ENCODE measurements at places on chromosomes 6 and 20.
A peak's percentile ranks its signal among the peaks of the same experiment; 100 is the strongest.

DNA sequence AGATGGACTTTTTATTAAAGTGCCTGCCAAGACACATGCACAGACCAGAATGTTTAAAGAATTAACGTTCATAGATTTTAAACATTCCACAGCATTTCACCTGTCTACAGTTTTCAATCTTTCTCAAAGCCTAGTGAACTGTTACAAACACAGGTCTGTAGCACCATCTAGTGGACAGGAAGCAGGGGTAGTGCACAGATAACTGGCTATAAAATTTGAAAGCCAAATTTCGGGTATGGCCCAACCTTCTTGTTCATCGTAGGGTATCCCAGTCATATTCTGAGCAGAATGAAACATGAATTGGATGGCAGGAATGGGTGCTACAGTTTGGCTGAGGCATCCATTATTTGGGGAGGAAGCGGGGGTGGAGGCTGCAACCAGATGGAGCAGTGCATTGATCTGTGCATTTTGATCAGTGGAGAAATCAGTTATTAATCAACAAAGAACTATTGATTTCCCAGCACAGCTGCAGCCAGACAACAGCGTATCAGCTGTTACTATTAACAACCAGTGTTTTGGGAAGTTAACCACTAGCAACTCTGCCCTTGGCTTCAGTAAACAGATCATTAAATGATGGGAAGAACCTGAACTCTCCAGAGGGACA is 56.1 kb upstream of the B3GAT2 start:
- DNase-seq: no peak

GRCh38 chr20:58470336-58471192 is 44.6 kb downstream of the APCDD1L start:
- no peak for DNase-seq

DNA sequence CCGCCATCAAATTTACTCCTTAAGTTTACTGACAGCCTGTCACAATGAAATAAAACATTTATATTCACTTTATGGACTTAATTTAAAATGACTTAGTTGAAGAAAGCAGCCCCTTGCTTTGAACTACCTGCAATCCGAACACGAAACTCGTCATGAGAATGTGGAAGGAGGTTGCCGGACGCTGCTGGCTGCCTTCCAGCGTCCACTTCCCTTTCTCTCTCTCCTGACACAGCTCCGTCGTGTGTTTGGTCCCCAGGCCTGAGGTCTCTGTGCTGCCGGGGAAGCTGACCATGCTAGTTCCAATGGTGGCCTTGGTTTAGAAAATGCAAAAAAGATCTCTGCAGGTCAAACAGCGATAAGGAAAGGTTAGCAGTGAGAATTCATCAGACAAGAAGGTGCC is 519.7 kb downstream of the CDH26 start:
- no peak for DNase-seq

DNA sequence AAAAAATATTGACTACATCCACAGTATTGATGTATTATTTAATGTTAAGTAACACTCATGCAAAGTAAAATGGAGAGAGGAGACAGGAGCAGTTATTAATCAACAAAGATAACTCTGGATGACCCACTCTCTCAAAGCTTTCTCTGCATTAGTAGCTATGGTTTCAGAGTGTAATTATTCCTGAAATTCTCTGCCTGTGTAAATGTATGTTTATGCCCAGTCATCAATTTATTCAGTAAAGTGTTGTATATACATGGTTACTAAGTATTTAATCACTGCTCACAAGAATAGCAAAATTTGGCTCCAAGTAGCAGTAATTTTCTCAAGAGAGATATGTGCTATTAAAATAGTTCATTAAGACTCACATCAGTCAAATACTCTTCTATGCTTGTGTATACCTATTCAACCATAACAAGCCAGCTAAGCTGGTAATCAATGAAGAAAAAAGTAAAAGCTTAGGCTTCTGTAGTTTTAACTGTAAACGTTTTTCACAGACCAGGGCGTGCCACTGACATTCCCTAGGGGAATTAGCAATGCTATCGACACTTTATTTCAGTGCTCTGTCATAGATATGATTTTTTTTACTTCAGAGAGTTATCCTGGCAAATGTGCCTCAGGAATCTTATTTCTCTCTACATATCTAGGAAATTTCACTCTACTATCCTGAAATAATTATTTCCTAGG is 54.0 kb upstream of the RAB32 start:
- DNase-seq: no peak

DNA sequence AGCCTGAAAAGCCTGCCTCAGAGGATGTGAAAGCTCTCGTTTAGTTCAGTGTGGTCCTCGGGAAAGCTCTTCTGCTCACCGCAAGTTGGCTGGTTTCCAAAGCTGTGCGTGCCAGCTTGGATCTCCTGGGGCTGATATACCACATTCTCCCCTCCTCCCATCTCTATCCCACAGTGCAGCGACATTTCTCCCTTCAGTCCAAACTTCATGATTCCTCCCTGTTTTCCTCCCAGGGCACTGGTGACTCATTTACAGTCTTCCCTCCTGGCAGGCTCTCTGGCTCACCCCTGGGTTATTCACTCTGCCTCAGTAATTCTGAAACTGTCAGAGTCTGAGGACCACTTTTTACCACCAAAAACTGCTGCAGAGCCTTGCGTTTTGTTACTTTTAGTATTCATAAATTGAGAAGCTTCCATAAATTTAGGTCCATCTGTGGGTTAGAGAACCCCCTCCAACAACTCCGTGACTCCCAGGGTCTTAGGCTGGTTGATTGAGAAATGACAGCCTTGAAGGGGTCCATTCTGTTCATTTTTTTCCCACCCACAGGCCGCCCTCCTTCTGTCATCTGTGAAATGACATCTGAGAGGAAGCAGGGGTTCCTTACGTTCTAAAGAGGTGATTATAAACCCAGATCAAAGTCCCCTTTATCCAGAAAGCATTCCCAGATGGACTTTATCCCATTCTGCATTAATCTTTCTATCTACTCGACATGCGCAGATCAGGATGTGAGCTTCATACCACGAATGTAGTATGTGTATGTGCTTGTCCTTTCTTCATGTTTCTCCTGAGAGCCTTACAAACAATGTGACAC is 6.1 kb downstream of the TRIM10 start:
- no peak for DNase-seq

- DNase-seq: no peak
Measured at GRCh38 chr20:19129306-19129705, 83.1 kb upstream of the SLC24A3 start.

DNA sequence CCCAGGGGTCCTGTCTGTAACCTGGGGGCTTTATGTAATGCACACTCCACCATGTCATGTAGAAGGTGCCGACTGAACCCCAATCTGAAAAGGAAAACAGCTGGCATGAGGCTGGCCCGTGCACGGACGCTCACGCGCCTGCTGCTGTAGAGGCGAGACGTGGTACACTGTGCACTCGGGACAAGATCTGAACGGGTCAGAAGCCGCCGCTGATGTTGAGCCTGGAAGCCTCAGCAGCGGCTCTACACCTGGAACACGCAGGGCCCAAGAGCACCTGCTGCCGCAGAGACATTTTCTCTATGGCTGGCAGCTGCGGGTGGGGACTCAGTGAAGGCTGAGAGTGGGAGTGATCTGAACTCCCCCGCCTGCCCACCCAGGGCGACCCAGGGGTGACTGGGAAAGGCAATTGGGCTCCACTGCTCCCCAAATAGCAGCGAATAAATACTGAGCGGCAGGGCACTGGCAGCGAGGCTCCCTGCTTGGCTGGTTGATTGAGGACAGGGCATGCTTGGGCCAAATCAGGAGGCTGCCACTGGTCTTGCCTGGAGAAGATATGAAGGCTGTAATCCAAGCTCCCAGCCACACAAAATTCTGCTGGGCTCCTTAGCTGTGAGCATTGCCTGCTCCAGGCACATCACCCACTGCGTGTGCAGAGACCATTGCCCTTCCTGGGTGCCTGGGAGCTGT is 2.5 kb upstream of the OGFR start:
- DNase-seq: no peak

- DNase-seq: no peak
Measured at GRCh38 chr20:25148982-25149846, 46.3 kb upstream of the ENTPD6 start.

DNA sequence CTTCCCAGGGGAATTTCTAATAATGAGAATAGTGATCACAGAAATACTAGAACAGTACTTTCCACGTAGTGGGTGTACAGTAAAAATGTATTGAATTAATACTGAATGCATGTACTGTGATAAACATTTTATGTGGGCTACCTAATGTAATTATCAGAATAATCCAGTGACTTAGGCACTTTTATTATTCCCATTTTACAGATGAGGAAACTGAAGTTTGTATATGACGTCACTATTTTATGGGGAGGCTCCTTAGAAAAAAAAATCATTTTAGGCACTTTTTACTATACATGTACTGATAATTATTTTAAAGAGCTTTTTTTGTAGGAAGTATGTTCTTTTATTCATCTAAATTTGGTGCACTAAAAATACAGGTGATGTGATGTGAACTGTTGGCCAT is 275.6 kb upstream of the TAB2 start:
- no peak for DNase-seq

GRCh38 chr6:24054388-24054787 is 71.6 kb upstream of the NRSN1 start:
- DNase-seq: no peak

DNA sequence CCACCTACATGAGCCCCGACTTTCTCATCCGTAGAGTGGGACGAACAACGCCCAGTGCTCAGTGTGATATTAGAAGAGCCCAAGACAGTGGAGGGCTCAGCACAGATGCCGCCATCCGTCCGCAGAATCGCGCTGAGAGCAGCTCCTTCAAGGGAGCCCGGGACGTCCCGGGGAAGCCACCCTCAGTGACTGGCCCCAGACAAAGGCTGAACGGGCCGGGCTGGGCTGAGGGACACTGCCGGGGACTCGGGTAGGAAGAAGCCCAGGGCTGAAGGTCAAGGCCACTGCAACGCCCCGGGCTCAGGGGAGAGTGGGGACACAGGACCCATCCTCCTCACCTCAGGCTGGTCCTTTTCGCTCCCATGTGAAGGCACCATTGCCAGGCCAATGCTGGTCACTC is 12.8 kb upstream of the CHRNA4 start:
- no peak for DNase-seq

DNA sequence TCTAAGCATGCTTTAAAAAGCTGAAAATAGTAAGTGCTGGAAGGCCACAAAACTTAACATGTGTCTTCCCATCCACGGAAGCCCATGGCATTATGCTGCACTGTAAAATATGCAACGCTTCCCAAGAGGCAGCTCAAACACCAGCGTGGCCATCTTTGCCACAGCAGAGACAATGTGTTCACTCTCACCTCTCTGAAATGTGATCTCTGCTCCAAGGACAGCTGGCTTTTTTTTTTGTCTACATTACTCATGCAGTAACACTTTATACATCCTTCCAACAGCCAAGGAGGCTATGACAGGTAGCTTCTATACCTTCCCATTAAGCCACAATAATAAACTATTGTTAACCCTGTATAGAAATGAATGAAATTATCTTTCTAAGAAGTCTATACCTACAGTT is 49.2 kb downstream of the BLOC1S5 start:
- DNase-seq: no peak

DNA sequence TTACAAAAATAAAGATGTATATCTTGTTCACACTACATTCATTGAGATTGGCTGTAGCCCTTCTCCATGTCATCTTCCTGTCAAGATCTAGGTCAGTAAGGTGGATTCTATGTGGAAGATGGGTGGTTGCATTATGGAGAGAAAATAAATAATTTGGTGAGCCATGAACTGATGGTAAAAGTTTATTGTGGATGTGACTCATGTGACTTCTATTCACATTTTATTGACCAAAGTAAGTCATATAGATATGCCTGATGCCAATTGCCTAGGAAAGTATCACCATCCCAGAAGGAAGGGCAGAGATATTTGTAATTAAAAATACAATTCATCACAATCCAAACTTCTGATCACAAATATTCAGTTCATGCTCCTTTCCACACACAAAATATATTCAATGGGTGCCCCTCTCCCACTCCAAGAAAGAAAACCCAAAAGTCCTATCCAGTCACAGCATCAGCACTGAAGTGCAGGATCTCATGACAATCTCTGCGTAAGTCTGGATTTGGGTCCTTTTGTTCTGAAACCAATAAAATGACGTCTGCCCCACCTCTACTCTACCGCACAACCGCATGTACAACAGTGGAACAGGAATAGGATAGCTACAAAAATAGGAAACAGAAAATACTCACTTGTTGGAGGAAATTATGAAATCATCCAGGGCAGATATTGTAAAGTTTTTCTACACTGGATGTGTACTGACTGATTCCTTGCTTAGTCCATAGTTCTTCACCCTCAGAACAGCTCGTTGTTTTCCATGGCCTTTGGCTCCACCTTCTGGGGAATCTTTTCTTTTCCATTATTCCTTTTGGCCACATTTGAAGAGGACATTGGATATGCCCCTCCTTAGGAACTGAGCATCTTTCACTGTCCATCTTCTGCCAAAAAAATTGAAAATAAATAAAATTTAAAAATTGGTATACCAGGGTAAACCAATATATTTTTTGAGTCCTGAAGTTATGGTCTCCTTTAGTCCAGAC is 16.1 kb upstream of the SLC17A3 start:
- no peak for DNase-seq

DNA sequence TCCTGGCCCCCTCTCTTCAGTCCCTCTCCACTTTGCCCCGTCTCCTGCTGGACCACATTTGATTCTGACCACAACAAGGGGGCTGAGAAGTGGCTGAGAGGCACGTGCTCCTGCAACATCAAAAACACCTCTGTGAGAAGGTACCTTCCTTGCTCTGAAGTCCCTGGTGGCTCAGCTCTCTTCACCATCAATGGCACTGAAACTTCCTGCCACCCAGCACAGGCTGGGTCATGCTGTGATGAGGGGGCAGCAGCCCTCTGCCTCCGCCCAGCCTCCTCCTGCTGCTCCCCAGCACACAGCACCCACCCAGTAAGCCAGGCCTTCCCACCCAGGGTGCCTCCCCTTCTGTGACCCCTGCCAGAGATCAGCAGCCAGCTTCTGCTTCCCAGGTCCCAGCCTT is 10.3 kb downstream of the ZMYND8 start:
- peak; percentile 28 for DNase-seq

GRCh38 chr20:59017493-59018231 is 1.6 kb upstream of the TUBB1 start:
- DNase-seq: no peak

- no peak for DNase-seq
Measured at GRCh38 chr6:136344420-136344819, 54.8 kb upstream of the BCLAF1 start.

- DNase-seq: no peak
Measured at GRCh38 chr6:99871641-99872040, 122.4 kb downstream of the MCHR2 start.

GRCh38 chr6:81741689-81742088 is 10.8 kb downstream of the TENT5A start:
- DNase-seq: no peak

- DNase-seq: no peak
Measured at GRCh38 chr20:50992336-50992732, 30.6 kb downstream of the KCNG1 start.

DNA sequence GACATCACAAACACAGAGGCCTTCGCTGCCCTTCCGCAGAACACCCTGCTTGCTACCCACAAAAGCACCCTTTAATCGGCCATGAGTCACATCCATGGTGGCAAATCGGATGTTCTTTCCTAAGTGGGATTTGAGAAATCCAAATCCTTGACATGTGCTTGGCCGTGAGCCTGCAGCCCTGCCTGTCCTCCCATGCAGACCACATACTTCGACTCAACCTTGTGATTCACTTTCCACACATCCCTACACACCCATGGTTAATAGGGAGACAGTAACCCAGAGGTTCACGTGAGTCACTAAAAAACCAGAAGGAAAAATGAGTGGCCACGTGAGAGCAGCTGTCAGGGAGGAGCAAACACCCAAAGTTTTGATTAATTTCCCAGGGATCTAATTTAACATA is 19.4 kb downstream of the RAMACL start:
- DNase-seq: no peak

- no peak for DNase-seq
Measured at GRCh38 chr6:151914484-151914883, 107.0 kb downstream of the ESR1 start.
